Activated CD4-positive, CD25-positive, alpha-beta regulatory T cell treated with anti-CD3 and anti-CD28 coated beads, Interleukin-2, amount 50 U/mL, for 72 hours (primary cell): ENCODE measurements at places on chromosomes 6 and 20.
A peak's percentile ranks its signal among the peaks of the same experiment; 100 is the strongest.

DNA sequence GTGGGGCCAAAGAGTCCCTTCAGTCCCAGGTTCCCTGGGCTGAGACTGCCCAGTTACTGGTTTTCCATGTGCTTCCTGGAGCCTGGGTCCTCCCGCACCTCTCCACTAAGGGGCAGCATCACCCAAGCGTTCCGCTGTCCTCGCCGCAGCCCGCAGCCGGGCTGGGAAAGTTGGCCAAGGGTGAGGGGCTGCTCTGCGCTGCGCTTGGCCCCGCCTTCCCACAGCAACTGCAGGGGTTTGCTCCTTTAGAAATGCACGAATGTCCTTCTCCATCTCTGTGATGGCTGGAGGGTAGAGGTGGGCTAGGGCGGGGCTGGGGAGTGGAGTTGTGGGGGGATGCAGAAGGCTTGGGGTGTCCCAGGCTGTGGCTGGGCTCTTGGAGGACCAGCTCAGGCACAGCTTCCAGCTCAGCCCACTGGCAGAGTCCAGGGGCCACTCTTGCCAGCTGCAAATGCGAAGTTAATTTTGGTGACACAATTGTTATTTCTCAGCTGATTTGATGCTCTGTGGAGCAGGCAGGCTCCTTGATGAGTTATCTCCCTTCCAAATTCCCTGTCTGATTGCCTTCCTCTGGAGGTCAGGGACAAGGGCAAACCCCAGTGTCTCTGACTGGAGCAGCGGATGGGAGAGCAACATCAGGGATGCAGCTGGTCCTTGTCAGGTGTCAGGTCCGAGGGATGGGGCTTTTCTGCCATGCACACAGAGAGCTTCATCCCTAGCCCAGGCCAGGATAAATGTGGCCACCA, 63.2 kb downstream of the NOL4L start:
- DNase-seq: peak; percentile 70

DNA sequence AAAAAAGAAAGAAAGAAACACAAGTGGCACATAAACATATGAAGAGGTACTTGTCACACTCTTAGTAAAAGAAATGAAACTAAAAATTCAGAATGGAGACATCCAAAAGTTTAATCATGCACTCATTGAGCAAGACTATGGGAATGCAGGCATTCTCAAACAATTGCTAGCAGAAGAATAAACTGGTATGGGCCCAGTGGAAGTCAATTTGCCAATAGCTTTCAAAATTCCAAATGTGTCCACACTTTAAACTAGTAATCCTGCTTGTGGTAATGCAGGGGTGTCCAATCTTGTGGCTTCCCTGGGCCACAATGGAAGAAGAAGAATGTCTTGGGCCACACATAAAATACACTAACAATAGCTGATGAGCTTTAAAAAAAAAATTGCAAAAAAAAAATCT, 97.4 kb downstream of the EPB41L2 start:
- no peak for DNase-seq

GRCh38 chr6:169881398-169881797, 130.0 kb downstream of the ERMARD start:
- DNase-seq: no peak

GRCh38 chr6:53734473-53735299, 60.1 kb upstream of the LRRC1 start:
- DNase-seq: no peak

- DNase-seq: no peak
Measured at GRCh38 chr6:87151471-87151780, 3.9 kb upstream of the ZNF292 start.

DNA sequence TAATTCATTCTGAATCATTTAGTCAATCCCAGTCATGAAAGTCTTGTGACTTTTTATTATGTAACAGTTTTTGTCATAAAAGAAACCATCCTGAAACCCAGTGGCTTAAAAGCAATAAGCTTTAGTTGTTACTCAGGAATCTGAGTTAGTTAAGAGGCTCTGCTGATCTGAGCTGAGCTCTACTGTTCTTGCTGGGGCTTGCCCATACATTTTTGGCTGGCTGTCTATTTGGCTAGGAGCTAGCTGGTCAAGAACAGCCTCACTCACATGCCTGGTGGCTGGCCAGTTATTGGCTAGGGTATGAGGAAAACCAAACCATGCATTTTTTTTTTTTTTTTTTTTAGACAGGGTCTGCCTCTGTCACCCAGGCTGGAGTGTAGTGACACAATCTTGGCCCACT, 10.6 kb downstream of the TCF21 start:
- no peak for DNase-seq

GRCh38 chr6:157811476-157812173, 11.4 kb upstream of the SNX9 start:
- DNase-seq: no peak

- no peak for DNase-seq
Measured at GRCh38 chr6:109816452-109817374, 125.6 kb downstream of the FIG4 start.

GRCh38 chr20:63696306-63696627, 185 bp upstream of the TNFRSF6B start:
- DNase-seq: no peak

DNA sequence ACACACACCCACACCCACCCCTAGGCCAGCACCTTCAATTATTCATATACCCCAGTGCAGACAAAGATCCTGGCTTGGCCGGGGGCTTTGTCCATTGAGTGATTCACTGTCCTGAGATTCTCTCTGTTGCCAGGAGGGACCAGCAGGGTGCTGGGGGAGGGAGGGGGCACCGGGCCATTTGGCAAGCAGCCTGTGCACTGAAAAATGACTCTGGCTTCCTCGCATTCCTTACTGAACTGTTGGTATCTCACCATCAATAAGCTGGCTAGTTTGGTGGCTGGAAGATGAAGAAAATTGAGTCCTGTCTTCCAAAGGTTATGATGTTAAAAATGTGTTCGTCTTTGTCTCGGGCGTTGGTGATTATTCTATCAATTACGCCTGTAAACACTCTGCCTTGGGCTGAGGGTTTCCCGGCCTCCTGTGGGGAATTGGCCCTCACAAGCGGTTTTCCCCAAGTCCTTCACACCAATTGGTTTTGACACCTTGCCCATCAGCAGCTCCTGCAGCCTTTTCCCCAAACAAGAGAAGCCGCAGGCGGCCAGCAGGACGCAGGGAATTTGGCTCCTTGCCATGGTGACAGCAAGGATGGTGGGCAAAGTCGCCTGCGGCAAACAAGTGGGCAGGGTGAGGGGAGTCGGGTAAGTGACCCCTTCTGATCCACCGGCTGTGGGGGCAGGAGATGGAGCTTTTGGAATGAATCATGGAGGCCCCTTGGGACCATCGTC, 4.9 kb downstream of the VSTM2L start:
- DNase-seq: no peak

DNA sequence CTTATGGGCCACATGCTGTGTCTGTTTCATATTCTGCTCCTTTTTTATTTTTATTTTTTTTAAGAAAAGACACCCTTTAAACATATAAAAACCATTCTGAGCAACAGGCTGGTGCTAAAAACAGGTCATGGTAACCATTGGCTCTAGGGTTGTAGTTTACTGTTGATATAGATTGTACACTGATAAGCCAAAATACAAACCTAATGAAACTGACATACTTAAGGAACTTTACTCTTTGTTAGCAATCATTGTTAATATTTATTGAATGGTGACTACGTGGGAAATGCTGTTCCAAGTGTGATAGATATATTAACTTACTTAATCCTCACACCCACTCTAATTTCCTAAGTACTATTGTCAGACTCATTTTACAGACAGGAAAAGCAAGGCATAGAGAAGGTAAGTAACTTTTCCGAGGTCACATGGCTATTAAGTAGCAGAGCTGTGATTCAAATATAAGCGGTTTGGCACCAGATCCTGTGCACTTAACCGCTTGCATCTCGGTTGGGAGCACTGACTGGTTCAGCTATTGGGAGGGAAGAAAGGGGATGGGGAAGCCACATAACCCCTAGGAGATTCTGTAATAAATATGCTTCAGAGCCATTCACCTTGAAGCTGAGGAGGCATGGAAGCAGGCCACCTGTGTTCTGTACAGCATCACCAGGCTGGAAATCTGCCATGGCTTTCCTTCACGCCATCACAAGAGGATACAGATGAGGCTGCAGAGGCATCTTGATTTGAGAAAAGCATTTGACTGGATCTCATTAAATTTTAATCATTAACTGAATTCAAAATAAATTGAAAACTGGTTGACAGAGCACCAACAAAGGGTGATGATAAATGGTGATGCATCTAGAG, 4.9 kb downstream of the TRAF3IP2 start:
- DNase-seq: no peak

- no peak for DNase-seq
Measured at GRCh38 chr20:46202766-46203509, 84.8 kb downstream of the CD40 start.

DNA sequence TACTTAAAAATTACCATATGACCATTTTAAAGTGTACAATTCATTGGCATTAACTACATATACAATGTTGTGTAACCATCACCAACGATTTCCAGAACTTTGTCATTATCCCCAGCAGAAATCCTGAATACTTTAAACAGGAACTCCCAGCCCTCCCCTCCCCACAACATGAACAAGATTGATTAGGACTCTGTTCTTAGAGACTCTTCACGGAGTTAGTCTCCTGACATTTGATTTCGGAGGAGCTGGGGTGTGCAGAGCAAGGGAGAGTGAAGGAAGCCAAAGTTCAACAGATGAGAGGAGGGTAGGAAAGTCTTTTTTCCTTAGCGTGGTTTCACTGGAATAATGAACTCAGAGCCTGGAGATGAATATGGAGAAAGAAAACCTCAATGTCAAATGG, 17.2 kb upstream of the QKI start:
- no peak for DNase-seq

GRCh38 chr6:84390851-84391250, 163.4 kb upstream of the CEP162 start:
- DNase-seq: no peak

- DNase-seq: no peak
Measured at GRCh38 chr6:150293423-150294173, 75.2 kb upstream of the IYD start.

DNA sequence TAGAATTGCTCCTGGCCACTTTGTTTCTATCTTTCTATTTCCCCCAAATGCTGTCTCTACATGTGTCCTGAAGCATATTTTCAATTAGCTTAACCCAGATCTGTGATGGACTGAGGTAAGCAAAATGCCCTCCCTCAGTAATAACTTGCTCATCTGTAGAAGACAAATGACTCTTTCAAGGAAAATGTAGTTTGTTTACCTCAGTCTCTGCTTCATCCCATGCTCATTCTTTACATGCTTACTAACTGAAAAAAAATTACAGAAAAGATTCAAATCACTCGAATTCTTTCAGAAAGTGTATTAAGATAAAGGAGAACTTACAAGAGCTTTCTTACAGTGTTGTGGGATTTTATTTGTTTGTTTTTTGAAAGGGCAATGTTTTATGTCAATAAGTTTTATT, 531.1 kb downstream of the LMBRD1 start:
- DNase-seq: no peak

DNA sequence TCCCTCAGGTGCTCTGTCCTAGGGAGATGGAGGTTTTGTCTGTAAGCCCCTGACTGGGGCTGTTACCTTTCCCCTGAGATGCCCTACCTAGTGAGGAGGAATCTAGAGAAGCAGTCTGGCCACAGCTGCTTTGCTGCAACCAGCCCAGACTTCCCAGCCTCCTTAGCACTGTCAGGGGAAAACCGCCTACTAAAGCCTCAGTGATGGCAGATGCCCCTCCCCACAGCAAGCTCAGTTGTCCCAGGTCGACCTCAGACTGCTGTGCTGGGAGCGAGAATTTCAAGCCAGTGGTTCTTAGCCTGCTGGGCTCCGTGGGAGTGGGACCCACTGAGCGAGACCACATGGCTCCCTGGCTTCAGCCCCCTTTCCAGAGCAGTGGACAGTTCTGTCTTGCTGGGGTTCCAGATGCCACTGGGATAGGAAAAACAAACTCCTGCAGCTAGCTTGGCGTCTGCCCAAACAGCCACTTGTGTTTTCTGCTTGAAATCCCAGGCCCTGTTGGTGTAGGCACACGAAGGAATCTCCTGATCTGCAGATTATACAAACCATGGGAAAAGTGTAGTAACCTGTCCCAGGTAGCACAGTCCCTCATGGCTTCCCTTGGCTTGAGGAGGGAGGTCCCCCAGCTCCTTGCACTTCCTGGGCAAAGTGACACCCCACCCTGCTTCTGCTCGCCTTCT, 146.4 kb upstream of the PROKR2 start:
- no peak for DNase-seq

DNA sequence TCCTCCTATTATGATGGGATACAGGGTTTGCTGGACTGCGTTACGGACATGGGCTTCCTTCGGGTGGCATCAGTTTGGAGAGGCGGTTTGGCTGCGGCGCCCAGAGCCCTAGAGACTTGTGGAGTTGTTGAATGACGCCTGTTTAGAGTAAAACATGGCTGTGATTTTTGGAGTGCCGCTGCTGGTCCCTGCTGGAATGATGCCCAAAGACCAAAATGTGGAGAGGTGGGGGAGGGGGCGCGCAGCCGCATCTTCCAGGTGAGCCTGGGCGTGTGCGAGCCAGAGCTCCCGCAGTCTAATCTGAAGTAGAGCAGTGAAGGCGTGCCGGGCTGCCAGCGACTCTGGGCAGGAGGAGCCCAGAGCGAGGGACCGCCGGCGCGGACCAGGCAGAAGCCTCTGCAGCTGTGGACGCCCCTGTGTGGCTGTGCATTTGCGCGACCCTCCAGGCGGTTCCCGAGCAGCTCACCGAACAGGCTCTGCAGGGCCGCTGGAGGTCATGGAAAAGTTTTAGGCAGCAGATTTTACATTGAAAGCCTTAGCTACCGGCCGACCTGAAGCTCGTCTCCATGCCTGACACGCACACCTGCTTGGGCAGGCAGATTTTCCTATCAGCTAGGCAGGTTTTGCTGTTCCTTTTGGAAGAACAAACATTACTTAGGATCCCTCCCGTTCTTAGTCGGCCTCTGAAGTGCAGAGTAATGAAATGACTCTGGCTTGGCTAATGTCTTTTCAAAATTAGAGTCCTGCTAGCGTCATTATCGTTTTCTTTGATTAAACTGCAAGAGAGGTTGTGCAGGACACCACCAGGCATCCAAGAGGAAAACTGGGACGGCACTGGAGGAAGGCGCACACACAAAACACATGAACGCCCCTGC, 298.2 kb downstream of the PHACTR1 start:
- no peak for DNase-seq

GRCh38 chr6:7899101-7899888, 11.3 kb downstream of the TXNDC5 start:
- no peak for DNase-seq

DNA sequence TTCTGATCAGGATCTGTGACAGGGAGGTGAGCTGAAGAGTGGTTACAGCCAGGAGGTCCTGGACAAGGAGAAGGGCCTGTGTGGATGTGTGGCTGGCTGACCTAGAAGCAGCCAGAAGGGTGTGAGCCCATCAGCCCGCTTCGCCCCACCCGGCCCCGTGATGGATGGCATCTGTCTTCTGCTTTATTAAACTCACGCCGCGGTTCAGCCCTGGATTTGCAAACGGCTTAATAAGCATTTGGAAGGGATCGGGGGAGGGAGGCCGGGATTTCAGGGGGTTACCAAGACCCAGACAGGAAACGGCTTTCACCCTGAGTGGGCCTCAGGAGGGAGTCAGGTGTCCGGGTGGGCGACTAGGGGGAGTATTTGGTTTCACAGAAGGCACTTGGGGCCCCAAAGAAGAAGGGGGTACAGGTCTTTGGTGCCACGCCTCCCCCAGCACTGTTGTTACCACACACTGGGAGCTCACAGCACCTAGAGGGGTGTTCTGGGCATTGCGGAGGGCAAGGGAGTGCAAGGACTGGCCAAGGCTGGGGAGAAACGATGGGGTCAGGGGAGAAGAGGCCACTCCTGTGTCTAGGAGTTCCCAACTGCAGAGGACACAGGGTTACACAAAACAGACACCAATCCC, 53.8 kb upstream of the FOXP4 start:
- DNase-seq: no peak
